NCI-H345 (cell line): ENCODE measurements at places on chromosomes 2 and 18.

DNA sequence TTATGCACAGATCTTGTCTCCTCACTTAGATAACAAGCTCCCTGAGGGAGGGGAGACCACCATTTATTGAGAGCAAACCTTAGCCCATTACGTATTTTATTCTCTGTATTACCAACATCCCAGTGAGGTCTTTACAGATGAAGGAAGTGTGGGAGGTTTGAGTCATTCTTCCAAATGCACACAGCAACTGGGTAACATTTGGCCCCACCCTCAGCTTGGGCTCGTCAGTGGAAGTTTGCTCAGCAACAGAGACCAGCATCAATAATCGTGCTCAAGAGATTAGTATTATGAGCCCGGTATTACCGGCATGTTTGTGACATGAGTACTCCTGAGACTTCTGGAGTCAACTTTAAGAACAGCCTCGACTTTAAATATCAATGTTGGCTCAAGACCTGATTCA, 168.6 kb downstream of the ETAA1 start:
- DNase-seq = no peak

GRCh38 chr2:668000-668398, 9.2 kb downstream of the TMEM18 start:
- no peak for DNase-seq

- no peak for DNase-seq
Observed at GRCh38 chr2:36492216-36492945, 105.6 kb downstream of the FEZ2 start.

DNA sequence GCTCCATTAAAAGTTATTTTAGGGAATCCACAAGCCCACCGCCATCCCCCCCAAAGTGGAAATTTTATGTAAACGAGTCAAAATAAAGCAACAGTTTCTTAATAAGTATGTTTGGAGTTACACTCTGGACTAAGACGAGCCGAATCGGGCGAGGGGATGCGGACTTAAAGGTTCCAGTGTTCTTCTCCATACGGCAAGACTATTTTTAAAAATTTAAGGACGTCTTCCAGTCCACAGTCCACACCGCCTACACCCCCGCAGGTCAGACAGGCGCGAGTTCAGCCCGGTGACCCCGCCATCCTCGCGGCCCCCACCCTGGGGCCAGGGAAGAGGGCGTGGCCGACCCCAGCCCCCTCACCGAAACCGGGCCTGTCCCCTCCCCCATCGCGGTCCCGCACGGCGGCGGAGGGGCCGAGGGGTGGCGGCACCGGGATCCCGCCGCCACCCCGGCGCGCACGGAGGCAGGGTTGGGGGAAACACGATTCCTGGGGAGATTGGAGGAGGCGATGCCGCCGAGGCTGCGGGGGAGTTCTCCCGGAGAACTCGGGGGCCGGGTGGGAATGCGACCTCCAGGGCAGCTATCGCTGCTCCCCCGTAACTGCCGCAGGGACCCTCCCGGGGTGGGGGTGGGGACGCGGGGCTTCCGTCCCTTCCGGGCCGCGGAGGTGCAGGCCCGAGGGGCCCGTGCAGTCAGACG, 24.5 kb upstream of the SMAD7 start:
- no peak for DNase-seq

DNA sequence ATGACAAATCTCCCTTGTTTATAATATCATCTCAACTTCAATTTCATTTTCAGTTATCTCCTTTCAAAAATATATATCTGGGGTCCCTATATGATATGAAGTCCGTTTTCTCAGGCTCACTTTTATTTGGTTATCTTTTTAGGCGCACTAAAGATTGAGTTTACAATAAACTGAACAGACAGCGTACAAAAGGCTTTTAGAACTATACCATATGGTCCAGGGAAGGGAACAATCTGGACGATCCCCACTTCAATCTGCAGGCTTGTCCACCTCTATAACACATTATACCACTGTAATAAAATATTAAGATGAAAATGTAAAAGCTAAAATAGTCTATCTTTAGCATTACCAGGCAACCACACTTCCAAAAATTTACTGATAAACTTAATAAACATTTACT, 289.9 kb downstream of the ZEB2 start:
- no peak for DNase-seq

DNA sequence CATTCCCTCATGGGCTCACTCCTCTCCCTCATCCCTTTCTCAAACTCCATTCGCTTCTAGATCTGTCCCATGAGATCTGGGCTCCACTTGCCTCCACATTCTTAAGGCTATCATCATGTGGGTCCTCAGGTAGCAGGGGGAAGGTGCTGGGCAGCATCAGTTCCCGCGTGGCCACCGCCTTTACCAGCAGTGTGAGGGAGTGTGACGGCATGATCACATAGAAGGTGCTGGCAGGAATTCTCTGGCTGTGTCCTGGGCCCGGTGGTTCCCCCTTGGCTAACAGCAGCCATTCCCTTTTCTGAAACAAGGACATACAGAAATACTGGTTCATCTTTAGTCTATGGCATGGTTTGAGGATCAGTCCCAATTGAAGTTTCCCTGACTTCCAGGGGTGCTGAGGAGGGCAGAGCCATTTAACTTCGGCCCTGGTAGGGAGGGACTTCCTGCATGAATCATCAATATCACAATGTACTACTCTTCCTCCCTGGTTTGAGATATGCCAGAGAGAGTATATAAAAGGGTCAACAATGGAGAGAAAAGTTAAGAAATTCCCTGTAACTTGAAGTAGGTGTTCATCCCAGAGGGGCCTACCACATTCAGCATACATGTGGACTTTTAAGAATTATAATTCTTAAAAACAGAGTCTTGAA, 7.7 kb downstream of the DOK1 start:
- DNase-seq = no peak

DNA sequence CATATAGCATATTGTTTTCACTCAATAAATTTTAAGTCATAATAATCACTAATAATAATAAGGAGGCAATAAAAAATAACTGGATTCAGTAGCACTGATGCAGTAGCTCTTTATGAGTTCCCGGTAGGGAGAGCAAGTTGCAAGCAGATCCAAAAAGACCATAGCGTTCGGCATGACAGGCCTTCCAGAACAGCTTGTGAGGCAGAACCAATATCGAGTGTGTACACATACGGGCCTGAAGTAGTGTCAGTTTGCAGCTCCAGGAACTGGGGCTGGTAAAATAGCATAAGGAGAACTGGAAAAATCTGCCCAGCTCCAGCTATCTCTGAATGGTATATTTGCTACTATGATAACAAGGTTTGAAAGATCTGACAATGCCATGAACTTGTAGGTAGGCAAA, 1607.8 kb upstream of the PIK3C3 start:
- DNase-seq = no peak

GRCh38 chr2:36708041-36708741, 11.7 kb downstream of the VIT start:
- DNase-seq = no peak

DNA sequence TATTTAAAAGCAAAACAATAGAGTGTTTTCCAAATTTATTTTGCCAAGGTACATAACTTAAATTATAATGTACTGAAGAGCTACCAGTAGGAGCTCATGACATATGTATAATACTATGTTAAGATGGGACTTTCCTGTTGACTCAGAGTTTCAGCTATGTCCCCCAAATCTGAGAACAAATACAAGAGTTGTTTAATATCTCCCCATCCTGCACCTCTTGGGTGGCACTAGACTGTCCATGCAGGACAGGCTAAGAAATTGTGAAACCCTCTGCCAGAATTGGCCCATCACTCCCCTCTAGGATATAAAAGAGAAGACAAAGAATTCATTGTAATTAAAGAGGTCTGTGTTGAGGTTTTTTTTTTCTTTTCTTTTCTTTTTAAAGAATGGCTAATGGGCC, 21.7 kb upstream of the CTAGE1 start:
- no peak for DNase-seq

GRCh38 chr2:128734521-128735295, 416.0 kb upstream of the HS6ST1 start:
- DNase-seq = no peak

DNA sequence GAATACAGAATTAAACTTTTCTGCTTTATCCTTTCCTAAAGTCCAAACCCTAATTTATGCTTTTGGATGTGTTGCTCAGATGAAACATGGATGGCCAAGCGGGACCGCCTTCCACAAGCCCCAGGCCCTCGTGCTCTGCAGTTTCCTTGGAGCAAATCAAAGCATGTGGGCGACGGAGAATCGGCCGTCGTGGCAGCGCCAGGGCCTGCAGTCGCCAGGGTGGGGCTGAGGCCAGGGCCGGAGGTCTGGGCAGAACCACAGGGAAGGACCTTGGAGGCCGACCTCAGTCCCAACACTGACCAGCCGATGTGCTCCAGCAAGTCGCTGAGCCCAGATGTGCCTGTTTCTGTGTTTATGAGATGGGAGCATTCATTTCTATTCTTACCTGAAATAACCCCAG, 108.1 kb downstream of the MBP start:
- DNase-seq = no peak

- DNase-seq = no peak
Observed at GRCh38 chr18:55266981-55267380, 307.7 kb upstream of the CCDC68 start.

DNA sequence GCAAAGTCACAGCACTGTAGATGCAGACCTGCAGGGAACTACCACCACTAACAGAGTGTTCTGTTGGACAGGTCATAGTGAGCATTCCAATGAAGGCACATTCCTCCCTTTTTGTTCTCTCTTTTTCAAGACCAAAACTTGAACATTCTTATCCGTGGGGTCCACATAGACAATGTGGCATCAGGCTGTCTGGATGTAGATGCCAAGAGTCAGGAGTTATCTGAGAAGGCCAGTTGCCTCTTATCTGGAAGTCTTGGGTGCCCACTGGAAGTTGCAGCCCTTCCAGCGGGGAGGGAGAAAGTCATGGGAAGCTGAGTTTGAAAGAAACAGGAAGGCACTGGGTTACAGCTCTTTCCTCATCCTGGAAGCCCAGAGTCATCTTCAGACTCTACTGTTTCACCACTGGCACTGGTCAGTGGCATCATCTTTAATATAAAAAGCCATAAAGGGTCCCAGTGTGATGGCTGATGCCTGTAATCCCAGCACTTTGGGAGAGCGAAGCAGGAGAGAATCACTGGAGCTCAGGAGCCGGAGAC, 61.4 kb downstream of the FAM161A start:
- no peak for DNase-seq

DNA sequence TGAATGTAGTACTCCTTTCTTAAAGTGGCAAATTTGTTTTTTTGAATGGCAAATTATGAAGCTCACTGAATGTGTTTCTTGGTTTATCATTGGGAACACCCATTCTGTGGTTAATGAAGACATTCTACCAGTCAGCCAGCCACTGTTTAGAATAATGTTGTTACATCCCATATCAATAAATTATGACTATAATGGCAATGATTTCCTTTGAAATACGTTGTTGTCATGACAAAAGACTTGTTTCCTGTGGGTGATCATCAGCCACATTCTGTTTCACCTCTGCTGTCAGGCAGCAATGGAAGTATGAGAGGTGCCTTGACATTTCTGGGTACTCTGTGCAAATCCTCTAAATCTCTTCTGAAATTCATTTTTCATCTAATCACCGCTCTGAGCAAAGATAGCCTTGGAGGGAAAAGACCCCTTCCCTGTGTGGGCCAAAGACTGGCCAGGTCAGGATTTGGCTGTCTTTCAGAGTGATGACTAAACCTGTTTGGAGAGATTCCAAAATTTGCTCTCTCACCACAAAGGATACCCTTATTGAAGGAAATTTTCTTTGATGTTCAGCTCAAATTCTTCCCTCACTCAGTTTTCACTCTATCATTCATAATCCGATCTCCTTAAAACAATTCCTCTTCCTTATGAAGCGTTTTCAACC, 869.2 kb downstream of the BCL11A start:
- no peak for DNase-seq

DNA sequence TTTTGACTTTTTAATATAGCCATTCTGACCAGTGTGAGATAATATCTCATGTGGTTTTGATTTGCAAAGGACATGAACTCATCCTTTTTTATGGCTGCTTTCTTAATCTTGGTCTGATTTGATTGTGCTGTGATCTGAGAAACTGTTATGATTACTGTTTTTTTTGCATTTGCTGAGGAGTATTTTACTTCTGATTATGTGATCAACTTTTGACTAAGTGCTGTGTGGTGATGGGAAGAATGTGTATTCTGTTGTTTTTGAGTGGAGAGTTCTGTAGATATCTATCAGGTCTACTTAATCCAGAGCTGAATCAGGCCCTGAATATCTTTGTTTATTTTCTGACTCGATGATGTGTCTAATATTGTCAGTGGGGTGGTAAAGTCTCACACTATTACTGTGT, 16.8 kb downstream of the SP140L start:
- no peak for DNase-seq

- no peak for DNase-seq
Observed at GRCh38 chr2:47002480-47003381, 87.1 kb upstream of the MCFD2 start.

- DNase-seq = no peak
Observed at GRCh38 chr2:172496160-172496608, 59.7 kb upstream of the PDK1 start.

DNA sequence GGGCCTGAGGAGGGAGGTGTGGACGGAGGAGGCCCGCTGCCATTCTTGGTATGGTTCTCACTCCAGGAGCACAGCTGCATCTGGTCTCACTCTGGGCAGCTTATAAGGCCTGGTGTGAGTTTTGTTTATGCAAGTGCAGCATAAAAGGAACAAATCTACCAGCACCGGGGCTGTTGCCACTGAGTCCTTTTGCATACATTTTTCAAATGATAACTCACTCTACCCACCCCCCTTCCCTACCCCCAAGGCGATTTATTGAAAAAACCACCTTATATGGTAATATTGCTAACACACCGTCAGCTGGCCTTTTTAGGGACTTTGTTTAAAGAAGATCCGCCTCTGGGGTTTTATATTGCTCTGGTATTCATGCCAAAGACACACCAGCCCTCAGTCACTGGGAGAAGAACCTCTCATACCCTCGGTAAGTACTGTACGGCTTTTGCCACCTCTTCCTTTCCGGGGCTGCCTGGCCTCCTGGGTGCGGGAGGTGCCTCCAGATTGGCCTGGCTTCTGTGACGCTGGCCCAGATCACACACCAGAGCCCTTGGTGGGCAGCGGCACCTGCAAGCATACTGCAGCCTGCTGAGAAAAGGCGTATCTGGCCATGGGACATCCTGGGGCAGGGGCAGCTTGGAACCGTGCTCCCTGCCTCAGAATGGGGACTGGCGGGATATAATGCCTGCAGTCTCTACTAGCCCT, at the start of gene ACTG2:
Gene ACTG2 (plus strand): TSS at position 378 of the 699 bp plus-strand sequence. CDS start 8,304 bp downstream, outside the sequence.
- no peak for DNase-seq

DNA sequence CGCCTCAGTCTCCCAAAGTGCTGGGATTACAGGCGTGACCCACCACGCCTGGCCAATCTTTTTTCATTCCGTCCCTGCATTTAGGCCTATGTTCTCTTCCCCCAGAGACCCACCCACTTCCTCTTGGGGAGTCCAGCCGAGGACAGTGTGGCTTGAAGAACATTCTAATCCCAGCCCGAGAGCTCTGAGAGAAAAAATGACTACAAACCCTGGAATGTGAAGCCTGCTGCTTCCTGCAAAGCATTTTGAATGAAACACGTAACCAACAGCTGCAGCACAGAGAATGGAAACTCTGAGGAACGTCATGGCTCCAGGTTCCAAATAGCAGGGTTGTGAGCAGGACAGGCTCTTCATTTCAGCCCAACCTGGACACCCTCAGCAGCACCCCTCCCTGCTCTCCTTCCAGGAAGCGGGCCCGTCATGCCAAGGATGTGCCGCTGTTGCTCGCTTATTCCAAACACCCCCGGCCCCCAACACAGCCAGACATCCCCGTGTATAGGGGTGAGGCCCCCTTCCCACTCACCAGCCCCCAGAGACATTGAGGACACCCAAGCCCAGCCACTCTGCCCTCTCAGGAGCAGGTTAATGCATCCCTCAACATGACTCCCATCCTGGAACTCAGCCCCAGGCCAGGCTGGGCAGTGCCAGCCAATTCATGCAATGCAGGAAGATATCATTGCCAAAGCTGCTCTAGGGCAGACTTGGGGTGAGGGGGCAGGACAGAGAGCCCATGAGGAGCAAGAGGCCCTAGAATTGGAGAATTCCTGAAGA, 139.8 kb downstream of the ZFP36L2 start:
- DNase-seq = no peak
